Fibroblast of lung (primary cell): ENCODE measurements at places on chromosomes 5 and 9. TPM values are rescaled to one million over a fixed set of nuclear protein-coding genes. Genes with fewer than 3 reads are reported as not detected.

The FOXD4 gene
- 0.17 and 0.26 TPM in 2 replicates for total RNA-seq

The C6 gene
- total RNA-seq: 0.26 TPM in 1 of 2 replicates, not detected in the other

The PHF2 gene
- total RNA-seq: 12.1 and 13.4 TPM in 2 replicates

The SLC36A3 gene
- total RNA-seq: not detected in 2 replicates

The ABHD17B gene
- 17.7 and 20.6 TPM in 2 replicates for total RNA-seq

The LECT2 gene
- not detected in 2 replicates for total RNA-seq

The PAPPA gene
- 33.4 and 45.7 TPM in 2 replicates for total RNA-seq

The CCL21 gene
- total RNA-seq: not detected in 2 replicates
